ENCODE measurements at places on chromosomes 7 and 10.

DNA sequence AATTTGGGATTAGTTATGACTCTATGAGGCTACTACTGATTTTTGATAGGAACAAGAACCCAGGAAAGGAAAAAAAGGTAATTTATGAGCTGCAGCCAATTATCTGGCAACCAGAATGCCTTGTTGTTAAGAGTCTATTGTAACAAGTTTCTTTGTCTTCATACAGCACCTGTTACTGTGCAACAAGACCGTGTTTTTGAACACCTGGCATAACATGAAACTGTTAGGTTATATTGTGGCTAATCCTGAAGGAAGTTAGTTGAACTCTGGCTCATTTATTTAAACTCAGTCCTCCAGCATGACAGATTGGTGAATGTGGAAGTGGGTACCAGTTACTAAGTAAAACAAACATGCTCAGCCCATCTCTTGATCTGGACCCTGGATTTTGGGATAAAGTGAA, 33.0 kb downstream of the RALA start:
- no peak for DNase-seq

GRCh38 chr7:84384417-84384816, 189.8 kb upstream of the SEMA3A start:
- DNase-seq: no peak

GRCh38 chr10:52940921-52941320, 168.3 kb upstream of the MBL2 start:
- no peak for DNase-seq

- DNase-seq: no peak
Measured at GRCh38 chr7:44448922-44449583, 41.4 kb downstream of the NUDCD3 start.

All from stimulated activated CD8-positive, alpha-beta memory T cell treated with anti-CD3 and anti-CD28 coated beads, Interleukin-4, amount 100 ng/mL, for 1 hour (primary cell).